A549 treated with DMSO at 1 μM for 4 hours (cell line): ENCODE measurements at places on chromosomes 12 and 14. TPM values are rescaled to one million over a fixed set of nuclear protein-coding genes. Genes with fewer than 3 reads are reported as not detected.

The P3H3 gene
- total RNA-seq, result 24.8 to 31.7 TPM (median 26.6 TPM) in 5 replicates

The AP4S1 gene
- total RNA-seq, result 8.9 to 12.6 TPM (median 10.1 TPM) in 5 replicates

The MSRB3 gene
- 19.1 to 27.3 TPM (median 25.3 TPM) in 5 replicates for total RNA-seq

The TAS2R10 gene
- 0.09 to 0.13 TPM in 2 of 5 replicates, not detected in the others for total RNA-seq

The NPFF gene
- total RNA-seq, result 0.17 TPM in 1 of 5 replicates, not detected in the others

The NABP2 gene
- total RNA-seq, result 61.7 to 64.4 TPM (median 62.6 TPM) in 5 replicates

The MANSC1 gene
- 3.2 to 4.5 TPM (median 3.8 TPM) in 5 replicates for total RNA-seq

The RGS6 gene
- total RNA-seq, result not detected in 5 replicates

The SERPINA9 gene
- 0.13 to 0.15 TPM in 2 of 5 replicates, not detected in the others for total RNA-seq

The GALNT9 gene
- total RNA-seq, result 4.2 to 9.3 TPM (median 7.2 TPM) in 5 replicates

The SERPINA12 gene
- not detected in 5 replicates for total RNA-seq

The CAPZA3 gene
- not detected in 5 replicates for total RNA-seq

The LRRC10 gene
- total RNA-seq, result not detected in 5 replicates

The AACS gene
- 15.2 to 18.8 TPM (median 17.2 TPM) in 5 replicates for total RNA-seq

The CLEC7A gene
- not detected in 5 replicates for total RNA-seq

The PTPRR gene
- total RNA-seq, result 0.08 to 0.32 TPM (median 0.24 TPM) in 5 replicates

The RNF10 gene
- 96.8 to 114 TPM (median 106 TPM) in 5 replicates for total RNA-seq

The AMDHD1 gene
- total RNA-seq, result 1.9 to 3.4 TPM (median 2.4 TPM) in 5 replicates

The GPR65 gene
- not detected in 5 replicates for total RNA-seq

The STON2 gene
- 0.66 to 1.3 TPM (median 0.99 TPM) in 5 replicates for total RNA-seq

The PRICKLE1 gene
- 0.81 to 1.2 TPM (median 0.86 TPM) in 5 replicates for total RNA-seq

The KRT79 gene
- 0.08 to 0.20 TPM (median 0.10 TPM) in 3 of 5 replicates, not detected in the others for total RNA-seq

The ANO4 gene
- total RNA-seq, result 0.05 to 0.06 TPM (median 0.06 TPM) in 3 of 5 replicates, not detected in the others

The EPYC gene
- not detected in 5 replicates for total RNA-seq

The HEATR5A gene
- total RNA-seq, result 18.6 to 28.0 TPM (median 23.1 TPM) in 5 replicates

The TAS2R42 gene
- not detected in 5 replicates for total RNA-seq

The SYCP3 gene
- 0.12 to 0.14 TPM in 2 of 5 replicates, not detected in the others for total RNA-seq

The IQSEC3 gene
- total RNA-seq, result 0.01 TPM in 2 of 5 replicates, not detected in the others

The FOXN4 gene
- 0.05 to 0.09 TPM (median 0.07 TPM) in 4 of 5 replicates, not detected in the other for total RNA-seq

The RNASE7 gene
- not detected in 5 replicates for total RNA-seq

The CLEC9A gene
- total RNA-seq, result not detected in 5 replicates

The SPX gene
- 1.5 to 3.4 TPM (median 2.3 TPM) in 5 replicates for total RNA-seq

The SOAT2 gene
- total RNA-seq, result 0.10 to 0.26 TPM (median 0.19 TPM) in 5 replicates

The TAPBPL gene
- total RNA-seq, result 2.8 to 4.5 TPM (median 3.7 TPM) in 5 replicates

The RNF31 gene
- total RNA-seq, result 25.6 to 33.1 TPM (median 29.9 TPM) in 5 replicates

The OAS1 gene
- 43.4 to 72.2 TPM (median 61.4 TPM) in 5 replicates for total RNA-seq

The SCN8A gene
- total RNA-seq, result 1.4 to 2.5 TPM (median 2.1 TPM) in 5 replicates

The RASAL1 gene
- 0.24 to 0.42 TPM (median 0.32 TPM) in 5 replicates for total RNA-seq

The NTS gene
- total RNA-seq, result 51.1 to 84.8 TPM (median 78.2 TPM) in 5 replicates

The NID2 gene
- 15.1 to 22.0 TPM (median 19.6 TPM) in 5 replicates for total RNA-seq

The TMEM30B gene
- total RNA-seq, result 0.12 to 0.26 TPM (median 0.20 TPM) in 5 replicates

The SPTSSA gene
- 17.4 to 32.4 TPM (median 29.8 TPM) in 5 replicates for total RNA-seq

The PLCZ1 gene
- not detected in 5 replicates for total RNA-seq

The PIP4P1 gene
- total RNA-seq, result 32.2 to 37.0 TPM (median 33.3 TPM) in 5 replicates

The TTC8 gene
- 43.3 to 51.0 TPM (median 47.9 TPM) in 5 replicates for total RNA-seq

The GLI1 gene
- total RNA-seq, result 9.3 to 13.8 TPM (median 11.2 TPM) in 5 replicates

The NDUFA12 gene
- total RNA-seq, result 127 to 178 TPM (median 132 TPM) in 5 replicates

The DCN gene
- not detected in 5 replicates for total RNA-seq

The CLECL1 gene
- total RNA-seq, result not detected in 5 replicates

The E2F7 gene
- 7.0 to 11.0 TPM (median 9.0 TPM) in 5 replicates for total RNA-seq
